ENCODE measurements at places on chromosomes 1 and 21.

DNA sequence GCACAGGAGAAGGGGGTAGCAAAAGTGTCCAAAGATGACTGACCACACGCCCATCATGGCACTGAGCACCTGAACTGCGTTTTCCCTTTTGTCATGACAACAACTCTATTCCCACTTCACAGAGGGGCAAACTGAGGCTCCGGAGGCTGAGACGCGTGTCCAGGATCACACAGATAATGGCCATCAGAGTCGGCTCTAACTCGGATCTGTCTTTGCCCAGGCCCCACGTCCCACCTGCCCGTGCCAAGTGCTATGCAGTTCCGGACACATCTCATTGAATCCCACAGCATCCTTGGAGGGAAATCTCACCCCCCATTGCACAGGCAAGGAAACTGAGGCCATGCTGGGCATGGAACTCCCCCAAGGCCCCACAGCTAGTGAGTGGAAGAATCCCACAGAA, 62.1 kb downstream of the MATN1 start:
- DNase-seq, result no peak

DNA sequence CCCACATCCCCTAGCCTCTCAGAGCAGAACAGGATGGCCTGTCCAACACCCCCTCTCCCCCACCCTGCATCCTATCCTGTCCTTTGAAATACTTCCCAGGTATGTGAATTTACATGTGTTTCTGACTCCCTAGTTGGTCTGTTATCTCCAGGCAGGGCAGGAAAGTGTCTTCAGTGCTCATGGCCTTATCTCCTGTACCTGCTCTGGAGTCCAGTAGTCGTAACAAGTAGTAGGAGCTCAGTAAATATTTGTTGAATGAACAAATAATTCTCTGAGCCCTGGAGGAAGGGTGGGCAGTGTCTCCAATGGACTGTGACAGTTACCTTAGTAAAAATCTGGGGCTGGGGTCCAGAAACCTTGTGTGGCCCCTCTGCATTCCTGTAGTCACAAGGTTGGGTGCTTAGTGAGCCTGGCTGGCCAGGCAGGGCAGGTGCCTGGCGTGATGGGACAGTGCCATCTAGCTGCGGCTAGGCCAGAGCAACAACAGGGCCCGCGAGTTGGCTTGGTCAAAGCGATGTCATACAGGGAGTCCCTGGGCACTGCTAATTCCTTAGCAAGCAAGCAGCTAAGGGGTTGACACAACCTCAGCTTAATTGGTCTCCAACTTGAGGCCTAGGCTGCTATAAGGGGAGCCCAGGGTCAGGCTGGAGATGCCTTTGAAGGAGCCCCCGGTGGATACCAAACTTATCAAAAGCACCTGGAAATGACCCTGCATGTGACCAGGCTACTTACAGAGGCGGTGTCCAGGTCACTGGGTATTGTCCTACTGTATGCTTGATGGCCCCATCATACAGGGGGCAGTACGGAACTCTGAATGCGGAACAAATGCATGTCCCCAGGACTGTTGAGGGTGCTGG, 89.0 kb upstream of the PPM1J start:
- peak; percentile 38 for DNase-seq

GRCh38 chr21:44405091-44405947, 50.0 kb upstream of the LRRC3 start:
- DNase-seq, result no peak

DNA sequence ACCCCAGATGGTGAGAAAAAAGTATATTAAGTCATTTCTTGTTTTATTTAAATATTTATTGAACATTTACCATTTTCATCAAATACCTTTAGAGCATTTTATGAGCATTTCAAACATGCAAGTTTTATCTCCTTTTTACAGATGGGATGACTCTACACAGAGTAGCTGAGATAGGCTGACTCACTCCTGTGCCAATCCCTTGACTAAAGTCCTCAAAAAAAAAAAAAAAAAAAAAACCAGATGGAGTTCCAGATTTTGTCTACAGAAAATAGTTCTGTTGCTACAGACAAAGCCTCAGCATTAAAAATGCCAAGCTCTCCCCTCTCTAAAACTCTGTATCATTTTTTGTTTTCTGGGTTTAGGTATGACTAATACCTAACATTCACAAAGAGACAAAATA, 303.0 kb upstream of the PLD5 start:
- DNase-seq, result no peak

DNA sequence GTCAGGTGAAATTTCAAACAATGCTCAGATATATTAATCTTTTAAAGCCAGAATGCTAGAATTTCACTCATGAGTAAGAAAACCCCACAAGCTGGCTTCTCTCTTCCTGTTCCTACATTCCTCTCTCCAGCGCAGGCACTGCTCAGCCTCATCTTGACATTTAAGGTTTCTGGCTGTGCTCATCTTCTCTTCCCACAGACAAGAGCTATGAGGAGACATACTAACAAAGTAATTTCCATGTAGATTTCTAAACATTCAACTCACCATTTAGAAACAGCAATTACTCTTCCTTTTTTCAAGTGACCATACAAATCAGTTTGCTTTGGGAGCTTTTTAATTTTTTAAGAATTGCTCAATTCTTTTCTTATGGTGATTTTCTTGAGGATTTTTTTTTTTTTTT, 7.8 kb upstream of the LRRC8D start:
- no peak for DNase-seq

DNA sequence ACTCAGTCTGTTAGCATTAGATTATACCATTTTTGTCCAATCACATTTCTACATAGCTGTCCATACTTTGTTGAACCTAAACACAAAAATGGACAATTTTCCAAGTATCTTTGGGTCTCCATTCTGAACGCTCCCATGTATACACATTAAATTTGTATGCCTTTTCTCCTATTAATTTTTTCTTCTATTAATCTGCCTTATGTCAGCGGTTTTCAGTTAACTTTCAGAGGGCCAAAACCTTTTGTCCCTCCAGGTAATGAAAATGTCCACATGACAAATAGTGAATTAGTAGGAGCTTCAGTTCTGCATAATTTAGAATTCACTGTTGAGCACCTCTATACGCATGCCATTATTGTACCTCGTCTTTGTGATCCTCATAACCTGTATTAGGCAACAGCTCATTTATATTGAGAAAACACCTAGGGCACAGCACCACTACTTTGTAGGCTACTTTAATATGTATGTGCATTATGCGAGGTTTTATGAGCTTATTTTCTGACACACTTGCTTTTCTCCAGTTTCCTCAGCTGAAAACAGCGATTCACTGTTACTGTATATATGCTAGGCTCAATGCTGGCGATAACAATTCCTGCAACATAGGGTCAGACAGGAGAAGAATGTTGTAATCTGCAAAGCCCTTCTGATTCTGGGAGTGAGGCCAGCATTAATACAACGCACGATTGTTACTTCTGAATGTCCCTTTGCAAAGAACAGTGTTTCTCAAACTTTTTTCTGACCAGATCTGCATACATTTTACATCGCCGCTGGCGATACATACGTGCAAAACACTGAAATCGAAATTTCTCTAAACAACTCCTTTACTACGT, 1.1 kb upstream of the ABCD3 start:
- DNase-seq, result peak; percentile 89

- no peak for DNase-seq
Observed at GRCh38 chr1:20494609-20495311, 8.8 kb upstream of the CAMK2N1 start.

GRCh38 chr1:70171512-70171911, 33.9 kb downstream of the LRRC40 start:
- DNase-seq, result no peak

DNA sequence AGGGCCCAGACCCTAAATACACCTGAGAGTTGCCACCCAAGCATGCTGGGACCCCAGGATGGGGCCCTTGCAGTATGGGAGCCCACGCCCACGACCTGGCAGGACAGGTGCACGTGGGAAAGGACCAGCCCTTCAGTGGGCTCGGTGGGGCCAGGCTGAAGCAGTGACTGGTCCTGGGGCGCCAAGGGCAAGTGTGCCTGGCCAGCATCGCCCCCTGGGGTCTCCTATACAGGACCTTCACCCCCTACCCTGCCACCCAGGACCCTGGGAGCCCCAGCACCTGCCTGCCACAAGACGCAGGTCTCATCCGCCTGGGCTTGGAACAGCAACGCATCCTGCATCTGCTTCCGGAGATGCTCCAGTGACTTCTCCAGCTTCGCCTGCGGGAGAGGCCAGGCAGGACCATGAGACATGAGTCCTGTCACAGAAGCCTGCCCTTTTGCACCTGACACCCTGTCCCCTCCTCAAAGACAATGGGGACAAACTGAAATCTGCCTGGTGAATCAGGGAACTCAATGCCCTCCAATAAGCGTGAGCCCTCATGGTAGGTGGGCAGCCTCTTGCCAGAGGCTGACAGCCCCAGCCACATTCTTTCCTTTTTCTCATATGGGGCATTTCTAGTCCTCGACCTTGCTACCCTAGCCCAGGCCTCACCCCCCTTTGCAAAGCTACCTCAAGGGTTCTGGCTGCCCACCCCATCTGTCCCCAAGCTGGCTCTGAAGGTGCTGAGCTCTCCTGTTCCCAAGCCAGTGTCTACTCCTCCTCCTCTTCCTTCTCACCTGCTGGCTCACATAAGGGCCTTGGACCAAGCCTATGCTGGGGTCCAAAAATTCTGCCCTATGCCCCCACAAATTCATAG, 4.6 kb downstream of the TRIM11 start:
- no peak for DNase-seq

- no peak for DNase-seq
Observed at GRCh38 chr1:229029879-229030235, 241.1 kb upstream of the RAB4A start.

GRCh38 chr21:43005635-43006034, 31.3 kb downstream of the PKNOX1 start:
- DNase-seq, result no peak
